Activated gamma-delta T cell (primary cell): ENCODE measurements at places on chromosomes 1 and 21.

DNA sequence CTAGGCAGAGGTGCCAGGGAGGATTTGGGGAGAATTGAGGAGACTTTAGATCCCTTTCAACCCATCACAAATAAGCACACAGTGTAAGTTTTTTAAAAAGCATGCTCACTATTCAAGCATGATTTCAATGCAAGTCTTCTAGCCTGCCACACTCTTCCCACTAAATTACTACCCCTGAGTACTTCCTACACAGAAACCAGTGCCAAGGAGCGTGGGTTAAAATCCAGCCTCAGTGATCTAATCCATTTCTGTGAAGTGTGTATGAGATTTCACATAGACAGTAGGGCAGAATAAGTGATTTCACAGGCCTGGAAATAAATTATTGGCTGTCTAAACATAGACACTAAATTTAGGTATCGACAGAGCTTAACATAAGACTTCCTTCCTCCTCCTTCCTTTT, 142.9 kb upstream of the ATP1B1 start:
- DNase-seq: no peak

GRCh38 chr1:234774971-234775370, 165.0 kb upstream of the IRF2BP2 start:
- no peak for DNase-seq

GRCh38 chr1:156945881-156946661, 25.6 kb downstream of the LRRC71 start:
- DNase-seq: no peak

GRCh38 chr1:161357073-161357472, 10.6 kb downstream of the CFAP126 start:
- DNase-seq: no peak

- no peak for DNase-seq
Observed at GRCh38 chr1:222275729-222276465, 272.0 kb downstream of the HHIPL2 start.

DNA sequence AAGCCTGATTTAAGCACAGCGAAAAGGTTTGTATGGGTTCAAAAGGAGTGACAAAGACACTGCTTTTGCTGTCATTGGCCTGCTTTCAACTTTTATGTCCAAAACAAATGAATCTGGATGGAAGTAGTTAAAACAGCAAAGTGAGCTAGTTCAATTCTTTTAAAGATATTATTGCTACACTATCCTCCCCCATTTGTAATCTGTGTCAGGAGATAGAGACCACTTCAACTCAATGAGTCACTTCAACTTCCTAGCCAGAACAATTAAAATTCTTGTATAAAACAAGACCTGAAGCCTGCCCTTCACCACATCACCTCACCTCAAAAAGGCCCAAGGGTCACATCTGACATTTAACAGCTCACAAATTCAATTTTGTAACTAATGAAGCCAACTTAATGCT, 364.1 kb upstream of the LYPLAL1 start:
- DNase-seq: no peak

DNA sequence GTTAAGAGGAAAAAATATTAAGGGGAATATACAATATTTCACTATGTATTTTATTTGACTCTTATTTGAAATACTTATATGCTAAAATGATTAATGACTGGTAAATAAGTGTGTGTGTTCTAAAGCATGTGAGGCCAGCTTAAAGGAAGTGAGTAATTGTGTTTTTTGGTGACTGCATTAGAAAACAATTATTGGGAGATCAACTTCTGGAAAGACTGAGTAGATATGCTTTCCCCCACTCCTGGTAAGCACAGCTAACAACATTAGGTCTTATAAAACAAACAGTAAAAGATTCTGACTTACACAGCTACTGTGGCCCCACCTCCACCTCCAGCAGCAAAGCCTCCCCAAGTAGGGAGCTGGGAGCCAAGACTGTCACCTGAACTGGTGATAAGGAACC, 403.0 kb downstream of the SRGAP2C start:
- no peak for DNase-seq

DNA sequence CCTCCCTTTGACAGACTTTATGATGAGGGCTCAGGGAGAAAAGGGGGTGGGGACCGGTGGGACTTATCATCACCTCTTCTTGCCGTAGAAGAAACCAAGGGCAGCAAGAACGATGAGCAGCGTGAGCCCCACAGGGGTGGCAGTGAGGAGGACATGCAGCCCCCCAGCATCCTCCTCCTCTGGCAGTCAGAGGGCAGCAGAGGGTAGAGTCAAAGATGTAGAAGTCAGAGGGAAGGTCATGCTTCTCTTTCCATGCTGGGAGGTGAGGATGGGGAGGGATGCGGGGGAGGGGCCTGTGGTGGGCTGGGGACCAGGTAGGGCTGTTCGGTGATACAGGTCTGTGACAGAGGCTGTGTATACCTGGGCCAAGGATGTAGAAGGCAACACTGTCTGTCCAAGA, 14.8 kb downstream of the INSRR start:
- DNase-seq: no peak

DNA sequence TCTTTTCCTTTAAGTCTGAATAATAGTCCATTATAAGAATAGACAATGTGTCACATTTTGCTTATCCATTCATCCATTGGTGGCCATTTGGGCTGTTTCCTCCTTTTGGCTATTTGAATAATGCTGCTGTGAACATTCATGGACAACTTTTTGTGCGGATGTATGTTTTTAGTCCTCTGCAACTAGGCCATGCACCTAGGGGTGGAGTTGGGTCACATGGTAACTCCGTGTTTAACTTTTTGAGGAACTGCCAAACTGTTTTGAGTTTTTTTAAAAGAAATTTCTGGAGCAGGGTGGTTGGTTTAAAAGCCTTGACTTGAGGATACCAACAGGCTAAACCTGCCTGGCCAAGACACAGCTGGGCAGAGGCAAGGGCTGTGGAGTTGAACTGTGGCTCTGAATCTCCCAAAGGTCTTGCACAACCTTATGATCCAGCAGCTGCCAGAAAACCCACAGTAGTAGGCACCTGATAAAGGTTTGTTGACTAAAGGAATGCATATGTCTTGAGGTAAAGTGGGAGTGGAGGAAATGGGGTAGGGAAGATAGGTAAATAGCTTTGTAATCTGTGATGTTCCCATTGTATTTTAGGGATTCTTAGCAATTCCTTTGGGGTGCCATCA, 5.6 kb upstream of the RPTN start:
- DNase-seq: no peak

GRCh38 chr1:12473596-12474362, 144.2 kb downstream of the DHRS3 start:
- no peak for DNase-seq

DNA sequence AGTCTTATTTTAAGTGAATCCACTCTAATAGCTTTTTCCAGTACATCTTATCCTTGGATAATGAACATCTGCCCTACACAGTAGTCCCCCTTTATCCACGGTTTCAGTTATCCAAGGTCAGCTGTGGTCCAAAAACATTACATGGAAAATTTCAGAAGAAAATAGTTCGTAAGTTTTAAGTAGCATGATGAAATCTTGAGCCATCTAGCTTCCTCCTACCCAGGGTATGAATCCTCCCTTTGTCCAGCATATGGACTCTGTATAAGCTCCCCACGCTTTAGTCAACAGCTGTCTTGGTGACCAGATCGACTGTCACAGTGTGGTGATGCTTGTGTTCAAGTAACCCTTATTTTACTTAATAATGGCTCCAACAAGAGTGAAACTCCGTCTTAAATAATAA, 2.6 kb downstream of the GLRX2 start:
- no peak for DNase-seq

DNA sequence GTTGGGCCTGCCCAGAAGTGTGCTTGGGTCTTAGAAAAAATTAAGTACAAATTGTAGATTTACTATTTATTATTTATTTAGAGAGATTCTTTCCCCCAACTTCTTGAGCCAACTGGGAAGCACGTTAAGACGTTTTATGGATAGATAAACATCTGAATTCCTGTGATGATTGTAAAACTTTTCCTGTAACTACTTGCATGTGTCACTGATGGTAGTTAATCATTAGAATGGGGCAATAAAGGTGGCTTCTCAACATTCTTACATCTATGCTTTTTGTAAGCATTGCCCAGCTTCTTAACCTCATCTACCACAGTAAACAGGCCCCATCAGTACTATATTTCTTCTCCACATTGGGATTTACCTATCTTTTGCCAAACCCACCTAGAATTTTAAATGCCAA, 559.8 kb downstream of the LMO4 start:
- no peak for DNase-seq

- DNase-seq: no peak
Observed at GRCh38 chr1:94103608-94104007, 17.3 kb downstream of the ABCA4 start.

- DNase-seq: no peak
Observed at GRCh38 chr1:246338546-246338945, 168.5 kb downstream of the SMYD3 start.

DNA sequence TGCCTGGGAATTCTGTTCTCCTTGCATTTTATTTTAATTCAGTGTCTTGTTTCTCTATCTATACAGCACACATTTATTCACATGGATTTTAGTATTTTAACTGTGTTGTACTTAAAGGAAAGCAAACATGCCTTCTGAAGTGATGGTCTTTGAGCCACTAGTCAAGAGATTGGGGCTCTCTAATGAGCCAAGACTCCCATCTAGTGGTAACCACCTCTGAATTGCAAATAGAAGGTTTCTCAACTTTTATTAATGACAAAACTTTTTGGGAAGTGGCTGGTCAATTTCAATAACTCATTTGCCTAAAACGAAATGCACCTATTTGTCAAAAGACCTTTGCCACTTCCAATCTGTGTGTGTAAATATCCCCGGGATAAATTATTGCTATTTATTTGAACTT, 199.6 kb downstream of the LTN1 start:
- DNase-seq: no peak

DNA sequence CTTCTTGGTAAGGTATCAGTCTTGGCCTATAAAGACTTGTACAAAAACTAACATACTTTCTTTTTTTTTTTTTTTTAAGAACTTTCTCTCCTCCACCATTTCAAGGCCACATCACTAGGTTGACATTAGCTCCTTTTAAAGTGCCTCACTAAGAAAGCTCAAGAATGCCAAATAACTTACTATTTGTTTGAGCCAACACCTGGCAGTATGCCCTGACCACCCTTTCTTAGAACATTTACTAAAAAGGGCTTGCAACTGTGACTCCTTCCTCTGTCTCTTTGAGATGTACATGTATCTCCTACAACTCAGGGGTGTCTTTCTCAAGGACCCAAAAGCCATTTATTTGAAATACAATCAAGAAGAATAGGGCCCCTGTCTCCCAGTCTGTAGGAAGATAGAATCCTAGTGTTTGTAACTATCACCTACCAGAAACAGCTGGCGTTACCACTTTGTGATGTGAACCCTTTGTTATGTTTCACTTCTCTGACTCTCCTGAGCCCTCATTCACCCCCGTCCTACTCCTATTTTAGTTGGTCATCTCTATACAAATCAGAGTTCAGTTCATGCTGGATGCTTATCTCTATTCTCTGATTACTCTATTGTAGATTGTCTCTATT, 12.2 kb upstream of the SAMD13 start:
- no peak for DNase-seq

DNA sequence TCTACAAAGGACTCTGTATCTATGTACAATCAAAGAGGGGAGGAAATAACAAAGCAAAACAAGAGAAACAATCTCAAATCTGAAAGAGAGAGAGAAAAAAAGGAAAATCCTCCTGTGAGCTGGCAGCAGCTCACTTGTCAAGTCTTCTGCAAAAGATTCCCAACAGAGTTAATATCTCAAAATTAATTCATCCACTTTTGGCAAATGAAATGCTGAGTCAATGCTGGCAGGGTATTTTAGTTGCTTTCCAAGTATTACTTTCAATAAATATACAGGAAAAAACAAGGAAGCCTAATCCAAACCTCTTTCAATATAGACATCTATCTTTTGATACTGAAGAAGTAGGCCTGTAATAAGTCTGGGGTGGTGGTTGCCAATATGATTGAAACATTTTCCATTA, 613.9 kb upstream of the NEGR1 start:
- DNase-seq: no peak

DNA sequence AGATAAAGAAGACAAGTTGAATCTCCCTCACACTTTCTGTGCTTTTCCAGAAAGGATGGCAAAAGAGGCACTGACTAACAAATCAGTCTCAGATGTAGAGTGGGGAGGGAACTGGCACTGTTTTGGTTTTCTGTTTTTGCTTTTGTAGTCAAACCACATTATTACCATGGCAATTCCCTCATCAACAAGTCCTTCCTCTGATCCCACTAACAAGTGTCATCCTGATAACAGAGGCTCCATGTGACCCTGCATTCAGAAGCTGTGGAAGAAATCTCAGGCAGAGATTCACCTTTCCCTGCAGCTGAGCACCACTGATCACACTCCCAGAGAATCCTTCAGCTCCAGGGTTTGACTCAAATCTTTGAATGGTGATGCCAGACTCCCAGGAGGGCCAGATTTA, 203.4 kb downstream of the TNR start:
- no peak for DNase-seq

- no peak for DNase-seq
Observed at GRCh38 chr1:99704356-99704816, 58.5 kb downstream of the PALMD start.

GRCh38 chr21:40768056-40768455, 78.9 kb downstream of the DSCAM start:
- DNase-seq: no peak

- DNase-seq: no peak
Observed at GRCh38 chr1:5967351-5968160, 24.7 kb downstream of the NPHP4 start.

DNA sequence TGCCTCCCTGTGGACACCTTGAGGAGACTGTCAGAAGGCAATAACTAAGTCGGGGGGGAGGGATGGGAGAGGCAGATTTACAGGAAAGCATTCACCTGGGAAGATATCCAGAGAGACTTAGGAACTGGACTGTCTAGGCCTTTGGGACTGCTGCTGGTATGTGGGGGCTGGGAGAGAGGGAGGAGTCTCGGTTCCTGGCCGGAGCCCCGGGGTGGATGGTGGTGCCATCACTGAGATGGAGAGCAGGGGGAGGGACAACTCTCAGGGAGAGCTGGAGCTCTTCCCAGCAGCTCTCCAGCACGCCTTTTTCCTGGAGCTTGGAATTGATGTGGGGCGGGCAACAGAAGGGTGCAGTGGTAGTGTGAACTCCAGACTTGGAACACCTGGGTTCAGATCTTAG, 22.1 kb downstream of the PTPRF start:
- no peak for DNase-seq

DNA sequence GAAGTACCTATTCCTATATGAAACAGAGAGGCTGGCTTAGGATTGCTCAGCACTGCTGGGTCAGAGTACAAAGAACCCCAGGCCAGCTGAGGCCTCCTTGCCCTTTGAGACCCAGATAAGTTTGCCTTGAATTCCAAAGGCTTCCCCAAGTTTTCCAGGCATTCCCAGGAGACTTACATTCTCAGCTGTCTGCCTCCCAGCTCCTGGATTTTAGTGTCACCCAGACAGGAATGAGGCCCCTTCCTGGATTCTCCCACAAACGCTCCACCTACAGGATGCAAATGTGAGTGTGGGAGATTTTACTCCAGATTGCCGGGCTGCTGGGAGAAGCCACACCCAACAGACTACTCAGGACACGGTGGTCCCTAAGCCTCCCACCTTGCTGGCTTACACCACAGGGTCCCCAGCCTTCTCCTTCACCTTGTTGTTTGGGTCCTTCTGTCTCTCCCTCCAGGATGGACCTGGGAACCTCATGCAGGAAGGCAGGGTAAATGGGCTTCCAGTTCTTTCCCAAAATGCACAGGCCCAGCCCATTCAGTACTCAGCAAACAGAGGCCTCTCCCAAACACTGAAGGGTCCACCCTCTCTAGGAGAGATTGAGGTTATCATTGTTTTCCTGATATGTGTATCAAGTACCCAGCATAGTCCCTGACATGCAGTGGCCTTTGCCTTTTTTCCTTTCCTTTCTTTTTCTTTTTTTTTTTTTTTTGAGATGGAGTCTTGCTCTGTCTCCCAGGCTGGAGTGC, 10.6 kb downstream of the RHBG start:
- no peak for DNase-seq
